ENCODE measurements at places on chromosomes 7 and 10.

GRCh38 chr10:62464308-62464707 lies 90.1 kb downstream of the ZNF365 start:
- DNase-seq, result no peak

DNA sequence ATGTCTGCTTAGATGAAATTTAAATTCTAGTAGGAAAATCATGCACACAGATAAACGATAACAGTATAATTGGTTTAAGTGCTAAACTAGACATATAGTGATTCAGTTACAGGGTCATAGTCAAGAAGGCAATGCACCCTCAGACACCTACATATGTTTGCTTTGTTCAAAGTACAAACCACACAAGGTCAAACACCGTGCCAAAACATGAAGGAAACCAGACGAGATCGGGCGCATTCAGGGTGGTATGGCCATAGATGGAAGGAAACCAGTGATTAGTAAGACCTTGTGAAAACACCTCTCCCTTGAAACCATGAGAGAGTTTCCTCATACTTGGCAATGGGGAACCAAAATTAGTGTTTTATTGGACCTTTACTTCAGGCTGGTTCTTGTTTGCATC lies 906.9 kb downstream of the PCDH15 start:
- DNase-seq, result no peak

DNA sequence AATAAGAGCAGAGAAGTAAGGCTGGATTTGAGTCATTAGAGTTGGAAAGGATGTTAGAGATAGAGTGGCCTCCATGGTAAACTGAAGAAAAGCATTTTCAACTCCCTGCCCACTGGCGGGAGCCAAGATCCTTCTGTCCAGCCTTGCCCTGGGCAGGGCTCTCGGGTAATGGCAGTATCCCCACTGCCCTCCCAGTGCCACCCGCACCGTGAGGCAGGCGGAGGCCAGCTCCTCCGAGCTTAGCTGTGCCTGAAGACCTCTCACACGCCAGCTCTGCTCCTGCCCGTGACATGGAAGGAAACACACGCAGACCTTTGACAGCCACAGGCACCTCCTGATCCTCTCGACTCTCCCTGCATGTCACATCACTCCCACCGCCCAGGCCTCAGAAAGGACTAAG lies 22.3 kb downstream of the BCCIP start:
- no peak for DNase-seq

DNA sequence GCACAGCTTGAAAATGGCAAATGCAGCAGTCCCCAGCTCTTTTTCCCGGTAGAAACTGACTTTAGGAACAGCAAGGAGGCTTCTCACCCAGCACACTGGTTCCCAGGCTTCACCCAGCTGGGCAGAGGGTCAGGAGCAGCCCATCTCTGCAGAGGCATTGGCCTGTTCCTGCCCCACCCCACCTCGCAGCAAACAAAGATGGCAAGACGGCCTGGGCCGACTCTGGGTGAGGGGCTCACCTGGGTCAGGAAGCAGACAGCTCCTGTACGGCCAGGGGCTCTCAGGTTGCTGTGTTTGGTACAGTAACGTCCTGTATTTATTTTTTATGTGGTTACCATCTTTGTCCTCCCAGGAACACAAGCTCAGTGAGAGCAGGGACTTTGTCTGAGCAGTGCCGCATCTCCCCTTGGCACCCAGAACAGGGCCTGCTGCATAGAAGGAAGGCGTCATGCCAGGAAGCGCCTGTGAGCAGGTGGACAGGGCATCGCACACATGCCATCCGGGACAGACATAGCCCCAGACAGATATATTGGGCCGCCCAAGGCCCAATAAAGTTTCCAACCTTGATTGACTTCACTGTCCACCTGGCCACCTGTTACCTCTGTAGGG lies 585.0 kb upstream of the FOXK1 start:
- no peak for DNase-seq

- no peak for DNase-seq
Measured at GRCh38 chr10:103916876-103917275, 1.1 kb downstream of the STN1 start.

DNA sequence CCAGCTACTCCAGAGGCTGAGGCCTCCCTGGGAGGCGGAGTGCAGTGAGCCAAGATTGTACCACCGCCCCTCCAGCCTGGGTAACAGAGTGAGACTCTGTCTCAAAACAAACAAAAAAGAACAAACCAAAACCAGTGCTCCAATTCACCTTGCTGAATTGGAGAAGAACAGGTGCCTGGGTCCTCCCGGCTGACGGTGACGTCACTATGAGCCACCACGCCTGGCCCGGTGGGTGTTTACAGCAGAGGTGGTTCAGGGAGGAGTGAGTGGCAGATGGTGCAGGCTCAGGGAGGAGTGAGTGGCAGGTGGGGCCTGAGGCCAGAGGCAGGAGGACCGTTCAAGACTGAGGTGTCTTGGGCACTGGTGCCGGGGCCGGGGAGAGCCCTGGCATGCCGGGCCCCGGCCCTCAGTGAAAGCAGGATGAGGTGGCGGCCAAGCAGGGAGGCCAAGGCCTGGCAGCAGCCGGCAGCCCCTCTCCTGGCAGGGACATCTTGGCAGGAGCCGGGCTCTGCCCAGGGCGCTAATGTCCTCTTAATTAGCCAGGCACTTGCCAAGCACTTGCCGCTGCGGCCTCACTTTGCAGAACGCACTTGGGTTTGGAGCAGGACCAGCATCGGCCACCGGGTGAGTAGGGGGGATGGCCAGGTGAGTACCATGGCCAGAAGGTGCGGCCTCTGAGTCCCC lies 162.8 kb upstream of the TNRC18 start:
- DNase-seq, result no peak

GRCh38 chr7:98194186-98194585 lies 17.1 kb upstream of the BHLHA15 start:
- DNase-seq, result no peak

DNA sequence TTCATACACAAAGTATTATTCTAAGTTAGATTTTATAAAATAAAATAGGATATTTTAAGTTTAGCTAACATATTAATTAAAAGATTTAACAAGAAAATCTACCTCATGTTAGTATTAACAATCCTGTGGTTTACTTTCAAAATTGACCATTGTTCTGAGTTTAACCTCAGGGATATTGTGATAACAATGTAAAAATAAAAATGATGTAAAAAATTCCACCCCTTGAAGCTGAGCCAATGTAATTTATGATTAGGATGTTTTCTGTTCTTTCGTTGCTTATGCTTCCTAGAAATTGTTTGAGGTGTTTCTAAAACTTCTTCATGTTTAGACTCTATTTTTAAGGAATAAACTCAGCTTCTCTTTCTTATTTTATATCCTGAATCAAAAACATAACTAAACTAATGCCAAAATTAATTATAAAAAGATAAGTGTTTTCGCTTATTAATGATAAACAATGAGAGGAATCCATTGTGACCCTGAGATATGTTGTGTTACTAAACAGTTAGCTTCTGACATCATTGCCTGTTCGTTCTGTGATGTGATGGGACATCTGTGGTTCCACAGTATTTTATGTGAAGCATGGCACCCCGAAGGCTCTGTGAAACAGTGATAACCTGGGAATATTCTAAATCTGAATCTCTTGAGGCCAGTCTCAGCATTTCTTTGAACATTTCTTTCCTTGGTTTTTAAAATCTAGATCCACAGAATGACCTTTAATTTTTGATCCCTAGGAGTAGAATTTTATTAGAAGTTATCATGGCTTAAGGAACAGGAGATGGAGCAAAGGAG lies 340.8 kb downstream of the ARL4A start:
- peak; percentile 62 for DNase-seq

DNA sequence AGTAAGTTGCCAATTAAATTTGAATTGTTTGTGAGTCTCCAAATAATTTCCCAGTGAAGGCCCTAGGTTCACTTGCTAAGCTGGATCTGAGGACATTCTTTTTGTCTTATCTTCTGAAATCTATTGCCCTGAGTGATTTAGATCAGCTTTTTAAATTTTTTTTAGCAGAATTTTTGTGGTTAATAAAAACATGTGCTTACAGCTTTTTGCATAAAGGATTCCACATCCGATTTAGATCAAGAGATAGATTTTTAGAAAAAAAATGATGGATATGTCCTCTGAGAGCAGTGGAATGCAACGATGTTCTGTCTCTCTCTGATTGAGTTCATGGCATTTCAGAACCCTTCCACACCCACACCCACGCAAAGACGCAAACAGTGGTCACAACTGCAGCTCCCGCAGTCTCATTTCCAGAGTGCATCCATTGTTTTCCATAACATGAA lies 358.8 kb downstream of the SUGCT start:
- DNase-seq, result no peak

DNA sequence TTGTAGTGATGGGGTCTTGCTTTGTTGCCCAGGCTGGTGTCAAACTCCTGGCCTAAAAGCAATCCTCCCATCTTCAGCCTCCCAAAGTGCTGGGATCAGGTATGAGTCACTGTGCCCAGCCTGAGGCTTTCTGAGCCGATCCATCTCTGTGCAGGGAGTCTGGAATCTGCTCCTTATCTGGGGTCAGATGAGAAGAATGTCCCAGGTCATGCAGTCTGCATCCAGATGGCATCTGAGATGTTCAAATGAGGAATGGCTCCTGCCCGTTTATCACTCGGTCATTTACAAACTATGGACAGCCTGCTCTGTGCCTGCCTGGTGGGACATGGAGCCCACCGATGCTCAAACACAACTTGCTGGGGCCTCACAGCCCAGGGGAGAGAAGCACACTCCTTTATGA lies 11.1 kb upstream of the SLC18A3 start:
- DNase-seq, result peak; percentile 32

GRCh38 chr7:73652541-73652949 lies 15.1 kb upstream of the VPS37D start:
- no peak for DNase-seq

- DNase-seq, result peak; percentile 89
Measured at GRCh38 chr10:69065406-69066361, 22.2 kb upstream of the SRGN start.

GRCh38 chr7:33642312-33642711 lies 263.0 kb upstream of the BMPER start:
- DNase-seq, result no peak

DNA sequence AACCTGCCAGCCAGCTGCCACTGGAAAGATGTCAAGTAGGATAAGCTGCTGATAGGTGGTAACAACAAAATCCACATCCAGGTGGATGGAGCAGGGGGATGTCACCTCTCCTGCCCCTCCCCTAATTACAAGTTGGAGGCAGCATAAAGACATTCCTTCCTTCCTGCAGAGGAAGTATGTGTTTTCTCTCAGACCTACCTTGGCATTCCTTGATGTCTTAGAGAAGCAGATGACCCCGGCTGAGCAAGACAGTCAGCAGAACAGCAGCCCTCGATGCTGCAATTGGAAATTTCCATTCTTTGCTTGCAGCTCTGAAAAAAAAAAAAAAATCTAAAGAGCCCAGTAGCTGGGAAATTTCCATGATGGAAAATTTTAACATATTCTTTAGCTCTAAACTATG lies 137.5 kb upstream of the MKLN1 start:
- peak; percentile 14 for DNase-seq

DNA sequence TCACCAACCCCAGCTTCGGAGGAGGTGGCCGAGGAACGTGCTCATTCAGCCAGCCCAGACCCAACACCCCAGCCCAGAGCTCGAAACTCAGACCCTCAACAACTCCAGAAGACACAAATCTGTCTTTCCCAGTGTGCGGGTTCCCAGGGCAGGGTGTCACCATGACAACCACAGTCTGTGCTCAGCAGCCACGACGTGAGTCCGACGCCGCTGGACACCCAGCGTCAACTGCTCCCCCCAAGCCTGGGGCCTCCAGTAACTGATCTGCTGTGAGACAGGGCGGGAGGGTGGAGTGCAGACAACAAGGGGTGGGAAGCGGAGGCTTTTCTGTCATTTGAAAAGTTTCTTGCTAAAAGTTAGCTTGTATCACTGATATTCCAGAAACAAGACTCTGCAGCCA lies 167.2 kb downstream of the MAD1L1 start:
- DNase-seq, result no peak

GRCh38 chr7:8143151-8143874 lies 118.7 kb downstream of the ICA1 start:
- DNase-seq, result no peak

DNA sequence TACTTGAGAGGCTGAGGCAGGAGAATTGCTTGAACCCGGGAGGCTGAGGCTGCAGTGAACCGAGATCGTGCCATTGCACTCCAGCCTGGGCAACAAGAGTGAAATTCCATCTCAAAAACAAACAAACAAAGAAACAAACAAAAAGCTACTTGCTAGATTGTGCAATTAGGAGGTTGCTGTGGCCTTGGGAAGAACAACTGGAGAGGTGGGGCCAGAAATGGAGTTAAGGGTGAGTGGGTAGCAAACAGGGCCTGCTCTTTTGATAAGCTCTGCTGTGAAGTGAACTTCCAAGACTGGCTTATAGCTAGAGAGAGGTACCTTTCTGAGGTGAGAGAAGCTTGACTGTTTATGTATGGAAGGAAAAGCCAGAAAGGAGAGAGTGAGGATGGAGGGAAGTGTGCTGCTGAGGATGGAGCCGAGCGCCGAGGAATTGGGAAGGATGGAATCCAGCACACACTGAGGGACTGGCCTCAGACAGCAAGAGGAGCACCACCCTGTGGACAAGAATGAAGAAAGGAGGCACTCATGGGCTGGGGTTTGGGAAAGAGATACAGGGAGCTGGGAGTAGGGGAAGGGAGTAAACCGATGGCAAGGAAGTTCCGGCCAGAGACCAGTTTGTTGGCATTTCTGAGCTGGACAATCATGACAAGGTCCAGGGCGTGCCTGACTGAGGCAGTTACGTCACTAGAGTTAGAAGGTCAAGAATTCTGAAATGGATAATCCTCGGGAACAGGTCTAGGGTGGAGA lies 7.0 kb upstream of the RPEL1 start:
- DNase-seq, result peak; percentile 88

GRCh38 chr10:6445671-6446316 lies 134.3 kb downstream of the PRKCQ start:
- peak; percentile 28 for DNase-seq

DNA sequence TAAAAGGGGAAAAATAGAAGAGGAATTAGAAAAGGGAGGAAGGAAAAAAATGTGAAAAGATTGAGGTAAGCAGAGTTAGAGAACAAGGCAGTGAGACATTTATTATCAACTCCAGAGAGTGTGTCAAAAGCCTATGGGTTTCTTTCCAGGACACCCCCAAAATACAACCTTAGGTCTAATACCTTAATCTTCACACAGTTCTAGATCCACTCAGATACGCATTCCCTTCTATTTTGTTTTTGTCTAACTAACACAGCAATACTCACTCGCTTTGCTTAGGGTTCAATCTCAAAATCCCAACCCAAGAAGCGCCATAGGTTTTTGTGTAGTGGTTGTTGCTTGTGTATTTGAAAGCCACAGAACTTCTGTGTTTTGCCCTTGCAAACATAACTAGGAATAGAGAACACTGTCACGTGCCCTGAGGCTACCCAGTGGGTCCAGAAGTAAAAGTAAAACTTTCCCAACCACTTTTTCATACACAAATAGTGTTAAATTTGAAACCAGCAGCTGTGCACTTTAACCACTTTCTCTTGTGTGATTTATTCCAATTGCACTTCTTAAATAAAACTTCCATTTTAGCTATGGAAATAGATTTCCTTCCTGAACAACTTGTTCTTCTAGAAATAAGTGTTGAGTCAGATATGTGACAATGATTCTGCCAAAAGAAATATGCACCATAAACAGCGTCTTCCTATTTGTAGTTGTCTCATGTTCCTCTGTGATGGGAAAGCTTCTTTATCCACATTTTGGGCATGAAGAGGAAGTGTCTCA lies 414.7 kb upstream of the GHITM start:
- no peak for DNase-seq

Measured in fibroblast of the aortic adventitia (primary cell).